ENCODE measurements at places on chromosomes 3 and 15.
A peak's percentile ranks its signal among the peaks of the same experiment; 100 is the strongest.

GRCh38 chr3:121957674-121958415, 63.6 kb downstream of the SLC15A2 start:
- DNase-seq, result peak; percentile 37

DNA sequence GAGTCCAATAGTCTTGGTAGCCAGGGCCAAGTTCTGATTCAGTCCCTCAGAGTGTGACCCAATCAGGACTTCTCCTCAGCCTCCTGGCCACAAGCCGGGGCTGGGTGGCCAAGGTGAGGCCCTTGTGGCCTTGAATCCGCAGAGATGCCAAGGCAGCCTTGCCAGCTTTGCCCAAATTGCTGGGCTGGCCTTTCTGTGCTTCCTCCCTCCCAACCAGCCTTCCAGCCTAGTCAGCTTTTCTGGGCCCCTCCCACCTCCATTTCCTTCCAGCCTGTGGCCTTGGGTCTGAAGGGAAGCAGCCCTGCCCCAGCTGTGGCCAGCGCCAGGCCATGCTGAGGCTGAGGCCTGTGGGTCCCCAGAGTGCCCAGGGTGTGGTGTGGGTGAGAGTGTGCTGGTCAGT, 34.3 kb upstream of the ANKDD1A start:
- peak; percentile 50 for DNase-seq

- no peak for DNase-seq
Measured at GRCh38 chr15:34657469-34658127, 74.1 kb upstream of the GOLGA8B start.

DNA sequence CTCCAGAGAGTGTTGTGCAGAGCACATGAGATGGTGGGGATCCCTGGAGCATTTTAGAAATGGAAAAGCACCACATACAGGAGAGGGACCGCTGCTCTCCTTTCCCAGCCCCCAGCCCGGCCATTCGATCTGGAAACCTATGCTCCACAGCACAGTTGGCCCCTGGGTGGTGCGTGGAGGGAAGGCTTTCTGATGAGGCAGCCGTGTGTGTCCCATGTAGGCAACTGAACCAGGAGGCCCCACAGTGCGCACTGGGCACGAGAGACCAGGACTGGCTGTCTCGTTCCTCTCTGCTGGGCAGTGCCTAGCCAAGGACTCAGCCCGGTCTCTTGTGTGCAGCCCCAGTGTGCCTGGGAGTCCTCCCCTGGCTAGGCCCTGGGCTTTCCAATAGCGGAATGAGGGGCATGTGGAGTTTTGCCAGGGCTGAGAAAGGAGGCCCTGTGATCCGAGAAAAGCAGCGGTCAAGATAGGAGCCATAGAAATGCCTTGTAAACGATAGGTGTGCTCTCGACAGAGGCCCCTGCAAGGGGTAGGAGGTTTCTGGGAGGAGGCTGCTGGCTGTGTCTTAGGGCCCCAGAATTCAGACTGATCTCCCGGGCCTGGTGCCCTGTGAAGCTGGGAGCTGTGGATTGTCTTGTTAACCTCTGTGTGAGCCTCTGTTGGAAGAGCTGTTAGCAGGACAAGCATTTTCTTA, 39.0 kb downstream of the CHDH start:
- no peak for DNase-seq

DNA sequence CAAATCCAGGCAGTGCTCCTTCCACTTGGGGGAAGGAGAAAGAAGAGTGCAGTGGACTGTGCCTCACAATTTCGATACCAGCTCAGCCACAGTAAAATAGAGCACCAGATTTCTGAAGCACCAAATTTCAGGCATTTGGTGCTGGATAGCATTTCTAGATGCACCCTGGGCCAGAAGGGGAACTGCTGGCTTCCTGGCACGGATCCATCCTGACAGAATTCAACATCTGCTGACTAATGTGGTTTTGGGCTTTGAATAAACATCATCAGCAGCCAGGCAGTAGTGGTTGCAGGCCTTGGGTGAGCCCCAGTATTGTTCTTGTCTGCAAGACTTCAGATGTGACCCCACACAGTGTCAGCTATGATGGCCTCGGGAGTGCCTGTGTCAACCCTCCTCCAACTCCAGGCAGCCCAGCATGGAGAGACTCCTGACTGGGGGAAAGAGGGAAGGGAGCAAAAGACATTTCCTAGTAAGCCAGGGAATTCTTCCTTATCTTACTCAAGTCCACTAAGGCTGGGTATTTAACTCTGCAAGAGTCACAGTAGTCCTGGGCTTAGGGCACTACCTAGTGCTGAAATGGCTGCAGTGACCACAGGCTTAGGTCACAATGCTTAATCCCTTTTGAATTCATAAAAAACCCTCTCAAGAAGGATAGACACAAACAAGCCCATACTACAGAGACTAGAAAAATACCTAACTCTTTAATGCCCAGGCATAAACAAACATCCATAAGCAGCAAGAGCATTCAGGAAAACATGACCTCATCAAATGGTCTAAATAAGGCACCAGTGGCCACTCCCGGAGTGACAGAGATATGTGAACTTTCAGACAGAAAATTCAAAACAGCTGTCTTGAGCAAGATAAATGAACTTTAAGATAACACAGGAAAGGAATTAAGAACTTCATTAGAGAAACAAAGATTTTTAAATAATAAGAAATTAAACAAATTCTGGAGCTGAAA, 74.7 kb downstream of the SPATA16 start:
- DNase-seq, result peak; percentile 52

All from KBM-7 (cell line).